ENCODE measurements at places on chromosomes 1 and 21.

DNA sequence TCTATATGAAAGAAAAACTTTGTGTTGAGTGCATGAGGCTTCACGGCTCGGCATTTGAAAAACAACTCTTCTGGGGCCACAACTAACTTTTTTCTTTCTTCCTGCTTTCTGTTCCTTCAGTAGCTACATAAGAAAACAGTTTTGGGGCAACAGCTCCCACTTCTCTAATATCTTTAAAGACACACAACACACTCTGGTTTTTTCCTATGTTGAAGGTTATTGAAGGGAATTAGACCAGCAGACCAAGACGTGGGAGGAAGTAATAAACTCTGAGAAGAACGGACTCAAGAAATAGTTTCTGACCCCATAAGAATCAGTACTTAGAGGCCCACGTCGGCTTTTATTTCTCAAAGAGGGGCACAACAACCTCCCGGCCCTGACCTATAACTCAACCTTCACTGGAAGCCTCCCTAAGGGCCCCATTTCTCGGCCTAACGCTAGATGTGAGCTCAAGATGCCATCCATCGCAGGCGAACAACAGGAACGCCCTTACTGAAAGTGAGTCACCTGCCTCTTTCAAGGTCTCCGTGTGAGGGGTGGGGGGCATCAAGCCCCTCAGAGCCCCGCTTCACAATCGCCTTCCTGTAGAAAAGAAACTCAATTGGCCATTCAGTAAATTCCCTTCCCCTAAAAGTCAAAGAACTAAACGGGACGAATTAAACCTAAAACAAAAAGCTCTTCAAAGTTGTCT is 844 bp downstream of the ZMYM6 start:
- DNase-seq = peak; percentile 37

DNA sequence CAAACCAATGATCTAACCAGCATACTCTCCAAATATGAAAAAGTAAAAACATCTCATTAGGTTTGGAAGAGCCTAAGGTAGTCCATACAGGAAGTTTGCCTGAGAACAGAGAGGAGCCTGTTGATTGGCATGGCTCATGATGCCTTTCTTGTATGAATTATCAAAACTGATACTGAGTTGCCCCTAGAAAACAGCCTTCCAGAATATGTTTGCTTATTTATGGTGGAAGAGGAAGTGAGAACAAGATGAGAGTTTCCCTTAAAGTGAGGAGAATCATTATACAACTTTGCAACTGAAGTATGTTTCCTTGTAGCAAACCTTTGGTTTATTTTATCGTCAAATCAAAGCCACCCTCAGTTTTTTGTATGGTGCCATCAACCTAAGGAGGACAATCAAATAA is 23.8 kb upstream of the KIAA1614 start:
- no peak for DNase-seq

DNA sequence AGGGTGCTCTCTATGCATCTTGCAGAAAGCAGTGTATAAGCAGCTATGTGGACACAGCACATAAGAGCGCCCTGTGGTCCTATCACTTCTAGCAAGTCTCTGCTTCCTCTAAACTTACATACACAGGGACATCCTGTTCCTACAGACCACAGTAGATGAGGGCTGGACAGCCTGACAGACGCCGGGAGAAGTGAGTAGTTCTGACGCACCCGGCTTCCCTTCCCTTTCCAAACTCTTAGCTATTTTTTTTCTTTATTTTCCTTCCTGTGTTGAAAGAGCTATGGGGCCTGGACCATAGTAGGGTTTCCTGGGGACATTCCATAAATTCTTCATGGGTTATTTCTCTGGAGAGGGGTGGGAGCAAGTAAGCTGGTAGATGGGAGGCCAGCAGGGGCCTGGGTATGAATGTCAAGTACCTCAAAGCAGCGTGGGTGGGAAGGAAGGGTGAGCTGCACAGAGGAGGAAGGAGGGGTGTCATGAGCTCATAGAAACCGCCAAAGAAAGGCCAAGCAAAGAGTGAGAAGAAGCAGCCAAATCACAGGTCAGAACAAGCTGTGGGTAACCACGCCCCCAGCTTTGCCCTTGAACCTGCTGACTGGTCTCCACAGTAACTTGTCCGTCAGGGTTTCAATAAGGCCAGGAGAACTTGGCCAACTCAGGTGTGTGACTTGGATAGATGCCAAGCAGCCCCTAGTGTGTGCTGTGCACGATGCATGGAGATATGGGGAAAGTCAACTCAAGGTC is 36.6 kb downstream of the PLXNA2 start:
- peak; percentile 96 for DNase-seq

GRCh38 chr21:40622531-40622930 is 224.4 kb downstream of the DSCAM start:
- peak; percentile 50 for DNase-seq

- DNase-seq = no peak
Observed at GRCh38 chr1:82390627-82391026, 589.9 kb downstream of the ADGRL2 start.

- DNase-seq = no peak
Observed at GRCh38 chr1:169860187-169860586, 33.5 kb downstream of the SCYL3 start.

DNA sequence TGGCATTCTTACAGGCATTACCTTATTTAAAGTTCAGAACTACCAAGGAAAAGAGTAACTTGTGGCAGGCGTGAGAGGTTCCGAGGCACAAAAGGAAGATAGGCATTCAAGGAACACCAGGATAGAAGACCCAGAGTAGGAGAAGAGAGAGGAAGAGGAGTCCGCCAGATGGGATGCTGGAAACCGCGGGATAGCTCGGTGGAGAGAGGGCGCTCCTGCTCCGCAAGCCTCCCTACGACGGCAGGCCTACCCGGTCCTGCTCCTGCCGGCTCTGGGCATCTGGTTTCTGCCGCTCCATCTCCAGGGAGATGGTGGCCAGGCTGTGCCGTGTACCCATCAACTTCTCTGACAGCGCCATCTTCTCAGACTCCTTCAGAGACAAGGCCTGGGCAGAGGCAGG is 5.4 kb upstream of the NBPF1 start:
- no peak for DNase-seq

DNA sequence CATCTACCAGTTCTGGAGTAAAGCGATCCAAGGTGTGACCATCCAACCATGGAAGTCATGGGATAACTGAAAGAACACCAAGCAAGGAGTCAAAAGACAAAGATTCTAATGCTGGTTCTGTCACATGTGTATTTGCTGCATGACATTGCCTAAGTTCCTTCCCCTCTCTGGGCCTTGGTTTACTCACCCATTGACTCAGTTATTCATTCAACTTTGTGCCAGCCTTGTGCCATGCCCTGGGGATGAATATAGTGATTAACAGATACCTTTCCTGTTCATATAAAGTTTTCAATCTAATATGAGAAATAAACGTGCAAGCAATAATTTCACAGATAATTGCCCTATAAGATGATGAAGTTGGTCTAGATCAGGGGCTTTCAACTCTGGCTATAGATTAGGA is 33.0 kb upstream of the CAMK1G start:
- DNase-seq = no peak

- peak; percentile 58 for DNase-seq
Observed at GRCh38 chr21:29318354-29318753, 19.6 kb downstream of the BACH1 start.

GRCh38 chr1:203556047-203556851 is 62.3 kb downstream of the OPTC start:
- DNase-seq = peak; percentile 96

GRCh38 chr1:181018901-181019681 is 3.6 kb downstream of the STX6 start:
- DNase-seq = no peak

DNA sequence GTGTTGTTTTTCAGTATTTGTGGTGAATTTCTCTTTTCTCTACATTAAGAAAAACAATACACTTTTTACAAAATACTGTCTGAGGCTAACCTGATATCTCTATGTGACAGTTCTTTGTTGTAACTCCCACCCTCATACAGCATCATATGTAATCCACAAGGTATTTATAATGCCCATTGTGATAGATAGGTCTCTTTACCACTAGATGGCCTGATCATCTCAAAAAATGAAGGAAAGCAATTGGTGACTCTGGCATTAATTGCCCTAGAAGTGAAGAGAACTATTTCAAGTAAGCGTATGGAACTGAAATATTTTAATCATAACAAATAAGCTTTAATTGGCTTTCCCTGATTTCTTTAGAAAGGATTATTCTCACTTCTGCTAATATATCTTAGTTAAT is 36.2 kb upstream of the HFM1 start:
- DNase-seq = peak; percentile 7

DNA sequence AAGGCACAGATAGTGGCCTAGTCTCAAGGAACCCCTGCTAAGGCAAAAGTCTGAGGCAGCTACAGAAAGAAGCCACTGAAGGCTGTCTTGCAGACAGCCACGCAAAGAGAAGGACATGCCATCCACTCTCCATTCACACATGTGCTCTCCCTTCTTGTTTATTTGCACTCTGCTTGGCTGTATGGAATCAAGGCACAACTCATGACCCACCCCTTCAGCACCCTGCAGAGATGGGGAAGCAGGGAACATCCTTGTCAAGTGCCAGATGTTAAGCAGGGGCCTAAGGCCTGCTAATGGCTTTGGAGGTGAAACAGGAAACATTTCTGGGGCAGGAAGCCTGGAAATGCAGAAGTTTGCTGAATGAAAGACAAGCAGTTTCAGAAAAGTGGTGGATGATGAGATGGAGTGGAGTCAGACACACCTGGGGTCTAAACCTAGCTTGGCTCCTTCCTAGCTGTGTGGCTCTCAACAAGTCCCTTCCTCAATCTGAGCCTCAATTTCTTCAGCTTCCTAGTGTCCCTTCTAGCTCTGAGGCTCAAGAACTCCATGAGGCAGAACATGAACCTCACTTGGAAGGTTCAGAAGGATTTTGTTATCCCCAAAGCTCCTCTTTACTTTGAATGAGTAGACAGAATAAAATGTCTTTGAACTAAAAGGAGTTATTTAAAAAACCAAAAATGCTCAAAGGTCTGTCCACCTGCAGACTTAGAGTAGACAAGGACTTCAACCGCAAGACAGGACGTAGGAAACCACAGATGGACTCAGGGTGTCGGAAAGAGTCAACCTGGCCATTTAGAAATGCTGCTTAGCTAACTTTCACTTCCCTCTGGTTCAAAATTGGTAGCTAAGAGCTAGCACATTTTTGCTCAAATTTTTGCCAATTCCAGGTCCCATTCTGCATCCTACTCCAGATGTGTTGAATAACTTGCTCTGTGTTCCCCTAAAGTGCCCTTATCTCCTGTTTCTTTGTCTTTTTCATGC is 283.1 kb downstream of the PLPP3 start:
- no peak for DNase-seq

DNA sequence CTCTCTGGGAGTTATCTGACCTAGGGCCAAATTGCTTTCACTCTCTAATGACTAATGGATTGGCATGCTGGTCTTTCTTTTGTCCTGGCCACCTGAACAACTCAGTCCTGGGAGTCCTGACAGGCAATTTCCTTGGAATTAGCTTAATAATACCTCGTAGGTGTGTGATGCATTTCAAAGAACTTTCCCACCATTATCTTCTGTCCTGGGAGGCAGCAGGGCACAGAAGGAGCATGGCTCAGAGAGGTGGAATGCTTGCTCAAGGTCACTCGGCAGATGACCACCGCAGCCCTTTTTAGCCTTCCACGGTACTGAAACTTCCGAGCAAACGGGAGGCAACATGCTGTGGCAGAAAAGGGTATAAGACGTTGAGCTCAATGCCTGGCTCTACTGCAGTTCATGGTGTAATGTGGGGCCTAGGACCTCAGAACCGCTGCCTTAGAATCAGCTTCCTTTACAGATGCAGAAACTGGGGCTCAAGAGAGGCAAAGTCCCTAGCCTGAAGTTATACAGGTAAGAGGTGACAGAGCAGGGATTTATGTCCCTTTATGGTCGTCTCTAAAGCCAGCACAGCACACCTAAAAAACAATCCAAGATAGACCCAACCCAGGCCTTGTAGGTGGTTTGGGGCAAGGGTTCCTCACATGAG is 3.2 kb downstream of the ID3 start:
- peak; percentile 54 for DNase-seq

GRCh38 chr1:3183411-3183810 is 114.4 kb downstream of the PRDM16 start:
- DNase-seq = no peak

- peak; percentile 86 for DNase-seq
Observed at GRCh38 chr1:203463469-203464062, 12.0 kb upstream of the PRELP start.

DNA sequence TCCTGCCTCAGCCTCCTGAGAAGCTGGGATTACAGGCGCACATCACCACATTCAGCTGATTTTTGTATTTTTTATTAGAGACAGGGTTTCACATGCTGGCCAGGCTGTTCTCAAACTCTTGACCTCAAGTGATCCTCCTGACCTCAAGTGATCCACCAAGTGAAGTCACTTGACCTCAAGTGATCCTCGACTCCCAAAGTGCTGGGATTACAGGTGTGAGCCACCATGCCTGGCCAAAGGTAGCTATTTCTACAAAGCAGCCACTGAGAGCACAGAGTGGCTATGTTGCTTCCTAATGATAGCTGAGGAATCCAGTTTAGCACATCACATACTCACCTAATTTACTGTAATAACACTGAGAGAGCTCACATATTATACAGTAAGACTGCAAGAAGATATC is 44.8 kb upstream of the CPLANE2 start:
- DNase-seq = no peak
